Stimulated activated CD4-positive, alpha-beta T cell treated with anti-CD3 and anti-CD28 coated beads, TNF-alpha, amount 100 ng/mL, for 1 hour (primary cell): ENCODE measurements at places on chromosomes 1 and 21.

GRCh38 chr21:26840912-26841311, 4.3 kb downstream of the ADAMTS1 start:
- no peak for DNase-seq

DNA sequence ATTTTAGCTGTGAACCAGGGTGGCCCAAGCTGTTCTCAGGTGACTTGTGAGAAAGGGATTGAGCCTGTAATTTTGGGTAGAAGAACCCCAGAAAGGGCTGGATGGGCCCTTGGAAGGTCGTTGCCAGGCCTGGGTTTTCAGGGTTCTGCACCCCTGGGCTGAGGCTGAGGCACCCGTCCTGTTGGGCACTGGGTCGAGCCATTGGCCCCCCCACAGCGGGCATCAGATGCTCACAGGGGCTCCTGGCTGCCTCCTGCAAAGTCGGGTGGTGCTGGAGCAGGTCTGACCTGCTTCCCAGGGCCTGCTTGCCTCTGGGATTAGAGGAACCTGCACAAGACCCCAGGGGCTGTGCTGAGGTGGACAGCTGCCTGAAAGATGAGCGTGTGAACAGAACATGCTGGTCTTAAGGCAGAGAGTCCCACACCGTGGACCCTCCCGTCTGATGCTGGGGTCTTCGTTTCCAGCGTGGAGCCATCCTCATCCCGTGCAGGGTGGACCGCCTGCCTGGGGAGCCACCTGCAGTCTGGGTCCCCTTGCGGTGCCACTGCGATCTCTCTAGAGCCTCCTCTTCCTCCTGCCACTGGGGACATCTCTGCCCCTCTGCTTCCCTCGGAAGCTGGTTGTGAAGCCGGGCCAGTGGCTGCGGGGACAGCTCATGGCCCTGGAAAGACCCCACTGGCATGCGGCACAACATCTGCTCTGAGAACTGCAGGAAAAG, 1.7 kb upstream of the TRPM2 start:
- no peak for DNase-seq

- no peak for DNase-seq
Measured at GRCh38 chr1:241542199-241542907, 10.2 kb downstream of the KMO start.

DNA sequence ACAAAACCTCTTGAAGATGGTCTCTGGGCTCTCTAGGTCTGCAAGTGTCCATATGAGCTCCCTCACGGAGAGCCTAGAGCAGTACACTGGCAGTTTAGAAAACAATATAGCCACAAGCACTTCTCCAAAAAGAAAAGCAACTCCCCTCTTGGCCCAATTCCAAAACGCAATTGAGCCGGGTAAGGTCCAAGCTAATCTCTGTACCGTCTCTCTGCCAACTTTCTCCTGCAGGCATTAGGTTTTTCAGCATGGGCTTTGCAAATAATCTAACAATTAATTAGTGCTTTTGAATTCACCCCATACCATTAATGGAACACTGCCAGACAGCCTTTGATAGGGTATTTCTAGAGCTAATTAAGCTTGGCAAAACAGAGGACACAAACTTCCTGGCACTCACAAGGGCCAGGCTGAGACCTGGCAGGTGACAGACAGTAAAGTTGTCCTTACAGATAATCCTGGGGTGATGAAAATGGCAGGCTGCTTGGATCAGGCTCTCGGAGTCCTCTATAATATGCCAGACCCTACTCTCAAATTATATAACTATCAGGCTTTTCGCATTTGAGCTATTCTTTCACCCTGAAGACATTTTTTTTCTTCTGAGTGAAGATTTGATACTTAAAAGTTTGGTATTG, 39.8 kb downstream of the TGFBR3 start:
- no peak for DNase-seq

DNA sequence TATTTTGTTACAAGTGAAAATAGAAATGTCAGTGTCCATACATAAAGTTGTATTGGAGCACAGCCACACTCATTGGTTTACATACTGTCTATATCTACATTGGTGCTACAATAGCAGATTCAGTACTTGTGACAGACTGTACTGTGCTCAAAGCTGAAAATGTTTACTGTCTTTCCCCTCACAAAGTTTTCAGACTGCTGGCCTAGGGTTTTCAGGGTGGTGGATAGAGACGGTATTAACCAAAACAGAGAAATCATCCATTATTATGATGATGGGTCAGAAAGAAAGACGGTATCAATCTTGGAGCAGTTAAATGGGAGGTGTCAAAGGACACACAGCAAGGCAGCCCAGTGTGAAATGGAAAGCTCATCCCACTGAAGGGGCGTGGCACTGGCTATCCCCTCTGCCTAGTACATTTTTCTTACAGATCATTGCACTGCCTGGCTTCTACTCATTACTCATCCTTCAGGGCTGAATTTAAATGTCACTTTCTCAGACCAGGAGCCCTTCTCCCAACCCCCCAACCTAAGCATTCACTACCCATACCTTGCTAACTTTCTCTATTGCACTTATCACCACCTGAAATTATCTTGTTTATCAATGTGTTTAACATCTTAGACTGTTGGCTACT, 10.2 kb downstream of the JAK1 start:
- DNase-seq, result no peak

DNA sequence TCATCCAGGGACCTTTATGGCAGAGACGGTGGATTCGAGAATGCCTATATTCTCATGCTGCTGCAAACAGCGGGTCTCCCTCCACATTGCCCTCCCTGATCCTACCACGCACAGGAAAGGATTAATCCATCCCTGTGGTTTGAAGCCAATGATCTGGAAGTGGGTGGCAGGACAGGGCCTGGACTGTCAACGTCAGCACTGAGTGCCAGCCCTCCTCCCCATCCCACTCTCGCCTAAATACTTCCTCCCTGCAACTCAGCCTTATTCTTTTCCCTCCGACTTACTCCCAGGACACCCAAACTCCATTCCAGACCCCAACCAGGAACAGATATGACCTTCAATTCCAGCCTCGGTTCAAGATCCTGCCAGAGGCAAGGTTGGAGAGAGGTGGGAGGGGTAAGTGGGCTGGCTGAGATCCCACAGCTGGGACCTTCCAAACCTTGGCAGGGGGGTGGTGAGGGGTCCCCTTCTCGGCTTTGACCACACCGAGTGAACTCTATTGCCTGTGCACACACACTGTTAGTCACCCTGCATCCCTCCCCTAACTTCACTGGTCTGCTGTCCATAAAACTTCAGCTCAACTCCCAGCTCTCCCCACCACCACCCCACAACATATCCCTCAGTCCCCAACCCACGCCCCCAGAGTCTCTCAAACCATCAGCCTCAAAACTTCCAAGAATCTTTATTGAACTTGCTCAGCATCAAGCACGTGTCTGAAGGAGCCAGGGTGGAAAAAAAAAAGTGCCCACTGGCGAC, 2.4 kb upstream of the S100A5 start:
- DNase-seq, result no peak

GRCh38 chr1:189701606-189702005, 776.1 kb downstream of the BRINP3 start:
- no peak for DNase-seq

GRCh38 chr1:167105271-167106118, 11.6 kb downstream of the STYXL2 start:
- no peak for DNase-seq

DNA sequence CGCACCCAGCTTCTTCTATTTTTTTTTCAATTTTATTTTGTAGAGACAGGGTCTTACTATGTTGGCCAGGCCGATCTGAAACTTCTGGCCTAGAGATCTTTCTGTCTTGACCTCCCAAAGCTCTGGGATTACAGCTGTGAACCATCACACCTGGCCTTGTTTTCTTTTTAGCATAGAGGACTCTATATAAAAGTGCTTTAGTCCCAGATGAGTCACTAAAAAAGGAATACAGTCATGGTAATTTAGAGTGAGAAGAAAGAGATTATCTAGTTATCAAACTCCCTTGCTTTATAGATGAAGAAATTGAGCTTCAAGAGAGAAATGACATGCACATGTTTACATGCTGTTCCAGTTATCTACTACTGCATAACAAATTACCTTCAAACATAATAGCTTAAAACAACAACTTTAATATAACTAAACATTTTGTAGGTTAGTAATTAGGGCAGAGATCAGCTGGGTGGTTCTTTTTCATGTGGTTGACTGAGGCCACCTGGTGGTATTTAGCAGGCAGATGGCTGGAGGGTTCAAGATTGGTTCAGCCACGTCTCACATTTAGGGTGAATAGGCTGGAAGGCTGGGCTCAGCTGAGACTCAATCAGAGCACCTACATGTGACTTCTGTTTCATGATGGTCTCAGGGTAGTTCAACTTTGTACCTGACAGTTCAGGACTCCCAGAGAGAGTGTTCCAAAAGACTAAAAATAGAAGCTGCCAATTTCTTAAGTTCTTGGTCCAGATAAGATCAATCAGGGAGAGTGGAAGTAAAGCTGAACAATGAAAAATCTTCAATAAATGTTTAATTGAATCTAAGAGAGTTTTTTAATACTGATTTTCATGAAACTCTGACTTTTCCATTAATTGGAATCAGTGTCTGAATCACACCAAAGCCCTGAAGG, 16.9 kb upstream of the MTF2 start:
- DNase-seq, result peak; percentile 14

DNA sequence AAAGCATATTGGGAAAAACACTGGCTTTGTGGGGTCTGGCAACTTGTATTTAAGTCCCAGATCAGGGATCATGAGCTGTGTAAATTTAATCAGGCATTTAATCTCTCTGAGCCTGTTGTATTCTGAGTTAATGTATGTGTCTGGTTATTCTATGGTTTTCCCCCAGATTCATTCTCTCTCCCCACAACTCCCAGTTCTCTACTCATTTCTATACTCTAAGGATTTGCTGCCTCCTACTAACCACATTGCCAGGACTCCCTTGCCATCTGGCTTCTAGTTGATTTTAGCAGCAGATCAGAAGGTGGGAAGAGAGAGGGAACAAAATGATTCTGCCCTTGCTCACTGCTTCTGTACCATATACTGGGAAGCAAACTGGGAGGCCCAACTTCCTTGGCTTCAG, 31.4 kb upstream of the S1PR1 start:
- no peak for DNase-seq

DNA sequence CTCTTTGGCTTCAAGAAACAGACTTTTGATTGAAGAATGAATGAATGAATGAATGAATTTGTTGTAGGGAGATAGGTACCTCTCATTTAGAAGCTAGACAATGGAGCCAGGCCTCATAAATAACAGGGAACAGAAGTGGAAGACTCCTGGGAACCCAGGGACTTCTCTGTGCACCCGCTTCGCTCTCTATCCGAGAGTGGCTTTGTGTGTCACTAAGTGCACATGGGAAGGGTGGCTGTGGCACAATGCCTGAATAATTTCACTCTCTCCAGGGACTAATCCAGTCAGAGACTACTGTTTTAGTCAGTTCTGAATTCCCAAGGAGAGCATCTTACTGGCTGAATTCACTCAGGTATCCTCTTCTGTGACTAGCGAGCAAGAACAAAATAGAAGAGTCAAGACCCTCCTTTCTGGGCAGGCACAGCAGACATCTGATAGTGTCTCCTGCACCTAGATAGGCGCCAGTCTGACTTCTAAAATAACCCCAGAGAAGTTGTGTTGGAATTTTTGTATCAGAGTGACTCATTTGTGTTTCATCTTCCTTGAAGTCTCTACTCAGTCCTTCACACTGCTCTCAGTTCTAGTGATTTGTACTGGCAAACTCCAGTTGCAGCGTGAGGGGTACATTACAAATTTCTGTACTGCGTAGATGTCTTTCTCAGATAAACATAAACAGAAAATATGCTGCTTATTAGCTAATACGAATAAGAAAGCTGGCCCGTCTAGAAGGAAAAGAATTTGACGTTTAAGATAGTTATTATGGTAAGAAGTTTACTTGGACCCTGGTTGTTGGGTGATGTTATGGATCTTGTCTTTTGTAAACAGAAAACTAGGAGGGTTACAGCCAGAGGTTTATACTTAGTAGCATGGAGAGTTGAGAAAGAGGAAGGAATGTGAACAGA, 34.0 kb downstream of the BACH1 start:
- DNase-seq, result no peak
